ENCODE measurements at places on chromosomes 4 and X.

DNA sequence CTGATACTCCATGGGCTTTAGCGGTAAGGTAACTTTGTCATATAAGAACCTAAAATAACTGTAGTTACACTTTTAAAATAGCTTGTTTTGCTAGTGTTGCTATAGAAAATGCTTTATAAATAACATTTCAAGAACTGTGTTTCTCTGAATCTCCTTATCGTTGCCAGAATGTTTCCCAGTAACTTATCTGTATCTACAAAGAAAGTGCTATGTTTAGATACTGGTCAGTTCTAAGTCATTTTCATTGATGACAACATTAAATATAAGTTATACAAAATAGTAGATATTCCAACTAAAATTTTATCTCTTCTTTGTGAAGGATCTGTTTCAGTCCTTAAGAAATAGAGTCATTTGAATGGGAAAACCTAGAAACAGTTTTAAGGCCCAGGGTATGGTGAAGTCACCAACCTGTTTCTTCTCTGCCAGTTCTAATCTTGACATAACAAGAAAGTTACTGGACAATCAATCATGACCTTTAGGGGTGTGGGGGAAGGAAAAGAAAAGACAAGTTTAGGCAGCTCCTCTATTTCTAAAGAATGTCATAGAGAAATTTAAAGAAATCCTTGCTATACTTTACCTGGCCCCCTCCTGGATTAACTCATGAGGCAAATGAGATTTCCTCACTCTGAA lies 425.9 kb downstream of the RPA4 start:
- no peak for DNase-seq

GRCh38 chrX:11131146-11131545 lies 20.0 kb downstream of the HCCS start:
- no peak for DNase-seq

DNA sequence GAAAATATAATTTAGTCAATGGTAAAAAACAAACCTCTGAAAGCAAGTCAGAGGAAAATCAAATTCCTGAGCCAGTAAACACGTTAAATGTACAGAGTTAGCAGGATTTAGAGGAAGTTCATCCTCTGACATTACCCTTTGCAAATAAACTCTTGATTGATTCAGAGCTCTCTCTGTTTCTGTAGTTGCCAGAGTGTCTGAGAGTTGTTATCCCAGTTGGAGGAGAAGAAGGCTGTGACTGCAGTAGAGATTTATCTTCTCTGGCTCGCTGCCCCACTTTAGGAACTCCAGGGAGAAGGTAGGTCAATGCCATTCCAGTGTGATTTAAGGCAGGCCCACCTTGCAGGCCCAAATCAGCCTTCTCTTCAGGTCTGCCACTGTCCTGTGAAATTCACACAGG lies 6.2 kb upstream of the AMOT start:
- DNase-seq, result no peak

DNA sequence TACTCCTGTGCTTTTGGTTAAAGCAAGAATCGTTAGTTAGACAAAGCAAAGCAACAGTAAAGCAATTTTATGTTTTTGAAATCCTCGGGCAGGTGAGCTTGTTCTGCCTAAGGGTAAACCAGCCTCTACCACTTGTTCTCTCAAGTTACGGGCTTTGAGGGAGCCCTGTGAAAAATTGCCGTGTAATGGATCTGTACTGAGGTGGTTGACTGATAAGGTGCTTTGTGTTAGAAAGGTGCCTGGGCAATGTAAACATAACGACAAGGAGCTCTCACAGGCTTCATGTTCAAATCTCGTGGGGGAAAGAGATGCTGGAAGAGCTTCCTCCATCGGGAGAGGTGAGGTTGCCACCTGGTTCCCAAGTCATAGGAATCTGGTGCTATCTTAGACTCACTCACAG lies 111.8 kb downstream of the TRAPPC11 start:
- DNase-seq, result no peak

DNA sequence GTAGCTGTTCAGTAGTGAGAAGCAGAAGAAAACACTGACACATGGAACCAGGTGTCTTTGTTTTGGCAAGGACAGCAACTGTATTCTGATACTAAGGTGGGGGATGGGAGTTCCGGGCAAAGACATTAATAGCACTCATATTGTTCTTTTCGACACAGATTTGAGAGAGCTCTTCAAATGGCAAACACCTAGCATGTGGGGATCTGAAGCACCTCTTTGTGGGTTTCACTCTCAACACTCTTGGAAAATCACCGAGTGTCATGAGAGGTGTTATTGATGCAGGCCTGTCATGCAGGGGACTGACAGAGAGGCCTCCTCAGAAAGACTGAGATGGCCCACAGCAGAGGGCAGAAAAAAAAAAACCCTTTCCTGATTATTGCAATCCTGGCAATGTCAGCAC lies 228.4 kb upstream of the VCX start:
- DNase-seq, result no peak

DNA sequence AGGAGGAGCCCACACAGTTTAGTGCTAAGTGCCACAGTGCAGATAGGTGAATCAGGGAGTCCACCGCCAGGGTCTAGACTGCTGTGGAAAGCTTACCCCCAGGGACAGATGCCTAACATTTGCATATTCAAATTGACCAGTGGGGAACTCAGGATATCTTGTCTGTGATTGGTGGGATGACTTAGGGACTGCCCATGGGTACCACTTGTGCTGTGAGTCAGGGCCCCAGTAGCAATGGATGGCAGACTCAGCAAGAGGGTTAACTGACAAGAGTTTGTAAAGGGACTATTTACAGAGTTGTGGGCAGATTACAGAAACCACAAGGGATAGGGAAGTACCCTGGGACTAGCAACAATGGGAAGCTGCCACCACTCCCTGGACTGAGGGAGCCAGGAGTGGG lies 282.1 kb downstream of the BCOR start:
- DNase-seq, result no peak
